Hematopoietic multipotent progenitor cell treated with erythropoietin and hydrocortisone succinate and interleukin-3 and kit ligand, for 6 days (in vitro differentiated cells): ENCODE measurements at places on chromosomes 7 and 10.

DNA sequence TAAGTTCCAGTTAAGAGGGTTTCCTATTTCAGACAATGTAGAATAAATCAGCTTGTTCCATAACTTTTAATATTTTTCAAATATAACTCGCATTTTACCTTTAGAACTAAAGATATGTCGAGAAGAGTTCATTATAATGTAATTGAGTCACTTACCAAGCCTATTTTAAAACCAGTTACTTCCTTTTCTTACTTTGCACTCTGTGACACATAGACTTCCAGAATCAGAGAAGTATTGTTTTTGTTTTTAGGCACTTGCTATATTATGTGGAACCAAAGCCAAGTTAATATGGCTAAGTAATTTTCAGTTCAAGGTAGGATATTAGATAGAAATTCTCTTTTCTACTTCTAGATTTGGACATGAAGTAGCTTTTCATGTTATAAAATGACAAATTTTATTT, 182.7 kb upstream of the PRPS1L1 start:
- no peak for DNase-seq

GRCh38 chr7:33632840-33633525, 272.4 kb upstream of the BMPER start:
- DNase-seq: no peak

GRCh38 chr7:78039790-78040776, 241.5 kb downstream of the PHTF2 start:
- DNase-seq: peak; percentile 71

GRCh38 chr7:99242682-99243081, 30.0 kb upstream of the MYH16 start:
- no peak for DNase-seq

DNA sequence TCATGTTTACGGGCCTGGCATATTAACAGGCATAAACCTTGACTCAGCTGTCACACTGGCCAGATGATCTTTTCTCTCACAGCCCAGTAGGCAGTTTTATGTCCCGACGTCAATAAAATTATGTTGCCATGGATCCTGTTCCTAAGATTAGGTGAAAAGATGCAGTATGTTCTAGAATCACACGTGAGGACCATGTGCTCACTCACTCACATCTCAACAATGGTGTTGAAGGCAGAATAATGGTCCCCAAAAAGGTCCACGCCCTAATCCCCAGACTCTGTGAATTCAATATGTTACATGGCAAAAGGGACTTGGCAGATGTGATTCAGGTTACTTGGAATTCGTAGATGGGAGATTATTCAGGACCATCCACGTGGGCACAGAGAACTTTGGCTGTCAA, 3.5 kb downstream of the DOCK1 start:
- DNase-seq: no peak

- peak; percentile 81 for DNase-seq
Observed at GRCh38 chr7:151000897-151001495, 10.2 kb downstream of the NOS3 start.

- no peak for DNase-seq
Observed at GRCh38 chr10:71598621-71599055, 120.9 kb downstream of the C10orf105 start.

DNA sequence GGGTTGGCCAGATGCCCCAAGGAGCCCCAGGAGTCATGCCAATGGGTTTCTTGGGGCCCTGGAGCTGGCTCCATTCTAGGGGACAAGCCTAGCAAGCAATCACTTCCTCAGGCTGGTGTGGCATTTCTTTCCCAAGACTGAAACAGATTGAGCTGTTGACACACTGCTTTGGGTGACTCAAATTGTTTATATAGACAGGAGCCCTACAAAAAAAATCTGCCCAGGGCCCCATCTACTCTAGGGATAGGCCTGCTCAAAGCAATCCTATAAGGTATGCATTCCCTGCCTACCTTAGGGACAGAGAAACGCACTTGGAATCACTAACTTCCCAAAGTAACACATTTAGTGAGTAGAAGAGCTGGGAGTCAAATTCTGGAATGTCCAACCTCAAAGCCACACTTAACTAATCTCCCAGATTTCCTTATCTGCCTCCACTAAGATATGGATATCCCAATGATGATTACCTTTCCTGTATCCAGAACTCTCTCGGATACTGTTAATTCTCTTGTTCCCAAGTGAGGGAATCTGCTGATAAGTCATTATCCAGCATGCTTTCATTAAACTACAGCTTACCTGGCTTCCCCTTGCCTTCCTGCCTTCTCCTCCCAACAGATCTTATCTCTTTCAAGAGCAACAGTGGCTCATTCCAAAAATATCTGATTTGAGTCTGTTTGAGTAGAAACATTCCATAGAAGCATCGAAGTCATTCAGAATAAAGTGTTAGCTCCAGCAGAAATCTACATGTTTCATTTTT, 3.1 kb downstream of the ABLIM1 start:
- no peak for DNase-seq

- no peak for DNase-seq
Observed at GRCh38 chr7:86320341-86320740, 323.4 kb upstream of the GRM3 start.

DNA sequence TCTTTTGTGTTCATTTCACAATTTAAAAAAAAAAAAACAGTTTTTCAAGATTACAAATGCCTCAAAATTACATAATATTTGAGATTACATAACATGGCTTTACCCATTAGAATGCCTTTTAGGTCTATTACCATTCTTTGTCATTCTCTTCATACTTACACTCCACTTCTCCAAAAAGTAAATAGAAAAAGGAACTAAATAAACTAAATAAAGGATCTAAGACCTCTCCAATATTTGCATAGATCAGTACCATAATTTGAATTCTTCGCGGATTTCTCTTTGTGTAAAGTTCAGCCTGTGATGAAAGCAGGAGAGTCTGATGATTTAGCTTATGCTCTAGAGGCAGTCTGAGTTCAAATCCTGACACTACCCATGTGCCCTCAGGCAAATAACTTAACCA, 56.4 kb upstream of the C1GALT1 start:
- DNase-seq: peak; percentile 39

- no peak for DNase-seq
Observed at GRCh38 chr10:58050575-58050974, 217.1 kb downstream of the IPMK start.

- DNase-seq: peak; percentile 79
Observed at GRCh38 chr10:2839081-2839725, 228.1 kb upstream of the PFKP start.

- no peak for DNase-seq
Observed at GRCh38 chr7:13057462-13058200, 370.2 kb downstream of the ARL4A start.

DNA sequence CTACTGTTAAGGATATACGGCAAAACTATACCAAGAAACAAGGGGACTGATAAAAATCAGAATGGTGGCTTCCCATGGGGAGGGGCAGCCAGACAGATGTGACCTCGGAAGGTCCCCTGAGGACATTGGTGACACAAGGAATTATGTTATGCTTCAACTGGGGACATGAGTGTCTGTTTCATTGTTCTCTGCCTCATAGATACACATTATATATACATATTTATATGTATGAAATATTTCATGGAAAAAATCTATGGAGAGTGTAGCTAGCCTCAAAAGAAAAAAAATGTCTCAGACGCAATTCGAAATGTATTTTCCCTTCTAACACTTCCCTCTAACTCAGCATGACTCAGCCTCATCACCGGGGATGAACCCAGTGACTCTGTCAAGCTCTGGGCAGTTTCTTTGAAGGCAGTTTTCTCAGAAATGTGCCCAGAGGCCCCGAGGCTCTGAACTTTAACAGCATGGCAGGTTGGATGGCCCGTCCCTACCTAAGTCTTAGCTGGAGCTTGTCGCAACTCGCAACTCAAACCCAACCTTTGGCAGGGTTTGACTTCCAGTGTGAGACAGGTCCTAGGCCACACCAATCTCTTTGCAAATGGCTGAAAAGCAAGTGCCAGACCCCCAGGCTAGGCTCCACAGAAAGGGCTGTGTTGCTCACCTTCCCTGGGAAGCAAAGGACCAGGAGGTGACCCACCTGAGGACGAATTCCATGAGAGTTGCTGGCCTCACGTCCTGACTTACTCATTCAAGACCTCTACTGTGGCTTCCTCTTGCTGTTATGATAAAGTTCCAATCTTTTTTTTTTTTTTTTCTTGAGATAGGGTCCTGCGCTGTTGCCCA, 86.9 kb downstream of the CARD11 start:
- DNase-seq: peak; percentile 83

DNA sequence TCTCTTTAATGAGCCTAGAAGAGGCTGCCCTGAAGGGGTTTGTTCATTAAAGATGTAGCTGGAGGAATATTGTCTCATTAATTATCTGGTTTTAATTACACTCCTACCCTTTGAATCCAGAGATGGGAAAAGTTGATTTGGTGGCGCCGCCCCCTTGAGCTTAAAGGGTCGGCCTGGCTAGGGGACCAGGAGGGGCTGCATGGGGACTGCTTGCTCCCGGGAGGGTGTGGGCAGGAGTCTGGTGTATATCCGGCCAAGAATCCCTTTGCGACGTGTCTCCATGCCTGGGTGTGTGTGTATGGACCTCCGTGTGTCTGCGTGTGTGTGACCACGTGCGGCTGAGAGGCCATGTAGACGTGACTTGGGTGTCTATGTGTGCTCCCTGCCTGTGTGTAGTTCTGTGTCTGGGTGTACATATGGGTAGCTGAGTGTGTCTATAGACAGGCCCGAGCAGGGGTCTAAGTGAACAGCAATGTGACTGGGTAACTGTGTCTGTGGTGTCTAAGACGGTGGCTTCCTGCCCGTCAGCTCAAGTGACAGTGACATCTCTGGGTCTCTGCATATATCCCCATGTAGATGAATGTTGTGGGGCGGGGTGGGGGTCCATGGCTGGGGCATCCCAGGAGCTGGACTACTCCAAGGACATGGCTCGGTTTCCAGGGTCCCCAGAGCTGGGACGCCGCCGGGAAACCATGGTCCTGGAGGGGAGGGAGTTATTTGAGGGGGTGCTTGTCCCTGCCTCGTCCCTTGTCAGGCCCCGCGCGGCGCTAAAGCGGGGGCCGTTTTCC, 10.7 kb downstream of the LBX1 start:
- no peak for DNase-seq

DNA sequence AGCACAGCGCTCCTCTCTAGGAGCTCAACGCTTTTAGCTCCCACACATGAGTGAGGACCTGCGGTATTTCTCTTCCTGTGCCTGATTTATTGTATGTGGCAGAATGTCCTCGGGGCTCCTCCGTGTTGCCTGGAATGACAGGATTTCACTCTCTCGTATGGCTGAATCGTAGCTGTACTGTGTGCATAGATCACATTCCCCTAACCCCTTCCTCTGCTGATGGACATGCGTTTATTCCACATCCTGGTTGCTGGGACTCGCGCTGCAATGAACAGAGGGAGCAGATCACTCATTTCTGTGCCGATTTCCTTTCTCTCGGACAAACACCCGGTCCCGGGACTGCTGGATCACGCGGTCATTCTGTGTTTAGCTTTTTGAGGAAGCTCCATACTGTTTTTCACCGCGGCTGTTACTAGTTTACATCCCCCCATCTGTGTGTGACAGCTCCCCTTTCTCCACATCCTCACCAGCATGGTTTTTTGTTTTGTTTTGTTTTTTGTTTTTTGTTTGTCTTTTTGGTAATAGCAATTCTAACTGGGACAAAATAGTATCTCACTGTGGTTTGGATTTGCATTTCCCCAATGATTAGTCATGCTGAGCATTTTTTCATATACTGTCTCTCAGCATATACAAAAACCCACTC, 76.3 kb downstream of the FOXL3 start:
- DNase-seq: no peak

DNA sequence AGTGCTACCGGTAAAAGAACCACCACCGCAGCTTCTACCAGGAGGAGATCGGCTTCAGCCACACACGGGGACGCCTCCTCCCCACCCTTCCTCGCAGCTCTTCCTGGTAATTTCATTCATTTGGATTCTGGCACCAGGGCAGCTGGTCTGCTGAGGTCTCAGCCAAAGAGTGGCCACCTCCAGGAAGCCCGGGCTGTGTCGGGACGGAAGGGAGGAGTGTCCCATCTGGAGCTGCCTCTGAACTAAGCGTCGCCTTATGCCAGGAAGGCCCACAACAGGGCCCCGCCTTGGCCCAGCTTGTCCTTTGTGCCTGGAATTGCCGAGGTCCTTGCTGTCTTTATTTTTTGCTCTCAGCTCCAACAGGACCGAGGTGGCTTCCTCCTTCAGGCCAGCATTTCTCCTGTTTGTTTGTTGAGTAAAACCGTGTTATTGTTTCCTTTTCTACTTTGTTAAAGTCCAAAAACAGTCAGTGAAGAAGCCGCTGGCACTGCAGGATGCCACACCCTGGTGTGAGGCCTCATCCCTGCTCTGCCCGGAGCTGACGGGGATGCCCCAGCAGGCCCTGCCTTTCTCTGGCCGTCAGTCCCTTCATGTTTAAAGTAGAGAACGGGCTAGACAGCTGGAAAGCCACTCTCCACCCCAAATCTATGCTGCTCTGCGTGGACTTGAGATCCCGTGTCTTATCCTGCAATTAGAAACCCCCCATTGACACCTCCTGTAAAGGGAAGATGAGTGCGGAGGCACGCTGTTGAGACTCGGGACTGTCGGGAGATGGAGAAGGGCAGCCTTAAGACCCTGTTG, 24.5 kb upstream of the TTYH3 start:
- no peak for DNase-seq

DNA sequence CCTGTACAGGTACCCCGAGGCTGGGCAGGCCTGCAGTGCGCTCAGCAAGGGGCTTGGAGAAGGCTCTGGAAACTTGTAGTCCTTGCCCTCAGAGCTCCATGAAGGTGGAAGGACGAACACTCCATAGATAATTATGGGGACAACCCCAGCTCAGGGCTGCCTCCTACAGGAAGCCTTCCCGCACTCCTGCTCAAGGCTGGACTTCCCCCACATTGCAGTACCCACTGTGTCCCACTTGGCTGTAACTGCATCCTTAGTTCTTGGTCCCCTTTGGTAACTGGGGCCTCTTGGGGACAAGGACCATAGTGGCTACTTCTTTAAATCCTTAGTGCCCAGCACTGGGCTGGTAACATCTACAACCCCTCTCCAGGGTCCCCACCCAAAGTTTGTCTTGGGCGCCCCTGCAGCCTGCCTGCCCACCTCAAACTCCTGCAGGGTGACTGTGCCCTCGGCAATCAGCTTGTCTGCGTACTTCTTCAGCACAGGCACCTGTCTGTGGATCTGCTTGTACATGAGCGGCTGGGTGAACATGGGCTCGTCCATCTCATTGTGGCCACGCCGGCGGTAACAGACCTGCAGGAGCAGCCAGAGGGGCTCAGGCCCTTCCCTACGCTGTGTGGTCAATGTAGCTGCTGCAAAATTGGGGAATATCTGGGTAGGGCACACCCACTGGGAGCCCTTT, 17.1 kb downstream of the OGDHL start:
- no peak for DNase-seq

GRCh38 chr7:25624833-25625232, 396.5 kb upstream of the NPVF start:
- DNase-seq: no peak

DNA sequence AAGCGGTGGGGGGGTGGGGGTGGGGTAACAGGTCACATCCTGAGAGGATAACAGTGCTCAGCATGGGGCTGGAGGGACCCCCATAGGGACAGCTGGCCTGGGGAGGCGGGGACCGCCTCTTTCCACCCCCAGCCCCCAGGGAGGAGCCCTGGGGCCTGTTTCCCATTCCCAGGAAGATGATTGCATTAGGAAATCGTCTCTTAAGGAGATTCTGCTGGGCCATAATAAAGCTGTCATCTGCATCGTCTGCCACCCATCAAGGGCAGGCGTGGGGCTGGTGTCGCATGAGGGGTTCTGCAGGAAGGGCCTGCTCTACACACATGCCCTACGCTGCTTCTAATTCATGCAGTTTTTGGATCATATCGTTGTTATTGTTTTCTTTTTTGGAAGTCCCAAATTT, 17.2 kb downstream of the RET start:
- DNase-seq: no peak
